GM23248 (cell line): ENCODE measurements at places on chromosomes 2 and 18.

GRCh38 chr2:83162421-83162820, 1296.7 kb downstream of the SUCLG1 start:
- DNase-seq: no peak

GRCh38 chr2:236545814-236546480, 23.7 kb upstream of the ACKR3 start:
- no peak for DNase-seq

- DNase-seq: peak; percentile 63
These were observed 175.2 kb downstream of the TNS1 start for GRCh38 chr2:217827430-217828201.

- no peak for DNase-seq
These were observed 413.2 kb upstream of the LRATD1 start for GRCh38 chr2:14219306-14219705.

GRCh38 chr2:69580486-69580885, 63.1 kb downstream of the AAK1 start:
- no peak for DNase-seq

DNA sequence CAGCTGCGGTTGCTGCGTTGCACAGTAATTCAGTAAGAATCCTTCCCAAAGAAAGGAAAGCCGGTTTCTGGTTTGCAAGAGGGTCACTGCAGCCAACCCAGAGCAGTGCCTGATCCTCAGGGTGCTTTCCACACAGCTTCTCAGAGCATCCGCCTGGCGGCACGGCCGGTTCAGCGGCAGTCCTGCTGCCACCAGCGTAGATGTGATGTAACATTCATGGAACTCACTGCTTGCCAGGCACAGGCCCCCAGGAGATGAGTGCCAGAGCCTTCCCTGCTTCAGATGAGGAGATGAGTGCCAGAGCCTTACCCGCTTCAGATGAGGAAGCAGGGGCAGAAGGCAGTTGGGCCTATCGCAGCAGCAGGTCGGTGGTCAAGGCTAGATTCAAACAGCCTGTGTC, 230.2 kb downstream of the GBX2 start:
- DNase-seq: no peak

DNA sequence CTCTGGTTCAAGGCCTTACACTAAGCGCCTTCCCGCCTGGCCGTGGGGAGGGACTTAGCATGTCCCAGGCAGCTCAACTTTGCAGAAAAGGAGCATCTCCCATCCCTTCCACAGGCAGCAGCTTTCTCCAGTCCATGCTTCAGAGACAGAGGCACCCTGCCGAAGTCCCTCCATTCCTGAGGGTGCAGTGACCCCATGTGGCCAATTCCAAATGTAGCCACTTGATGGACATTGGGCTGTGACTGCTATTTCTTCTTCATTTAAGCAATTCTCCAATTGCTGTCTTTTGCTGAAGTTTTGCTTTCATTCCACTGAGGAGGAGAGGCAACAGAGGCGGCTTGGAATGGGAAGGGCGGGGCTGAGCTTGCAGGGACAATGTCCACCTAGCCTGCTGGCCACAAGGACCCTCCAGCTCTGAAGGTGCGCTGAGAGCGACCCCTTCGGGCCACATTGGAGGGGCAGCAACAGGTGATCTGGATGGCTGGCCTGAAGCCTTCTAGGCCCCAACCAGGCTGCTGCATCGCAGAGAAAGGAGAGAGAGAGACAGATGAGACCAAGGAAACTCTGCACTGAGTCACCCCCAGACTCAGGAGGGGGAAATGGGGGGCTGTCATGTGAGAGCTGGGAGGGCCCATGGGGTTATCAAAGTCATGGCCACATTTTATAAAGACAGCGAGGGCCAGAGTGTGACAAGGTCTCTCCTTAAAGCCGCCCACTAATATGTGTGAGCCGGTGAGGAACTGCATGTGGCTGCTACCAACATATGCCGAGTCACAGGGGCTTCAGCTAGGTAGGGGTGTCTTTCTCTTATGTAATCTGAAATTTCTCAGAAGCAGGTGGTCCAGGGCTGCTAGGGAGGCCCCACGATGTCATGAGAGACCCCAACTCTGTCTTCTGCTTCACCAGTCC, 61.3 kb downstream of the LONRF2 start:
- DNase-seq: peak; percentile 82

GRCh38 chr2:133247631-133248030, 320.6 kb downstream of the NCKAP5 start:
- no peak for DNase-seq

DNA sequence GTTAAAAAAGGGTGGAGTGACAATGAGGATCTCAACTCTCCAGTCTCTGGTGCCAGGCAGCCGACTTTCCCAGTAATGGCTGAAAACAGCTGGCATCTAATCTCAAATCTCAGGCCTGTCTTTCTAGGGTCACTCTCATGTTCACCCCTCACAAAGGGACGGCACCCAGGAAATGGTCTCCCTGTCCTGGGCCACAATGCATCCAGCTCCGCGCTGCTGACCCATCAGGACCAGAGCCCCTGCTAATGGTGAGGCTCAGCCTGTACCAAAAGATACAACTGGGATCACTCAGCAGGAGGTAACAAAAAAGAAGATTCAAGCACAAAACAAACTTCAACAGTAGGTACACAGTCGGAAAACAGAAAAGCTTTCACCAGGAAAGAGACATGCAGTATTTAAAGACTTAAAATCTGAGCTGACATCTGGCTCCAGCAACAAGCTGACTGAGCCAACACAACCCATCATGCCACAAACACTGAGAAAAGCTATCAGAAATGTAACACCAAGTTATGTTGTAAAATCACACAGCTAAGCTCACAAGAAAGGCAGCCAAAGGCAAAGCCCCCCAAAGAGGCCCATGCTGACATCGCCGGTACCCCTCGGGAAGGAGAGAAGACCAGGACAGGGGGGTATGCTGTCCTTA, 13.6 kb upstream of the KIDINS220 start:
- DNase-seq: no peak

DNA sequence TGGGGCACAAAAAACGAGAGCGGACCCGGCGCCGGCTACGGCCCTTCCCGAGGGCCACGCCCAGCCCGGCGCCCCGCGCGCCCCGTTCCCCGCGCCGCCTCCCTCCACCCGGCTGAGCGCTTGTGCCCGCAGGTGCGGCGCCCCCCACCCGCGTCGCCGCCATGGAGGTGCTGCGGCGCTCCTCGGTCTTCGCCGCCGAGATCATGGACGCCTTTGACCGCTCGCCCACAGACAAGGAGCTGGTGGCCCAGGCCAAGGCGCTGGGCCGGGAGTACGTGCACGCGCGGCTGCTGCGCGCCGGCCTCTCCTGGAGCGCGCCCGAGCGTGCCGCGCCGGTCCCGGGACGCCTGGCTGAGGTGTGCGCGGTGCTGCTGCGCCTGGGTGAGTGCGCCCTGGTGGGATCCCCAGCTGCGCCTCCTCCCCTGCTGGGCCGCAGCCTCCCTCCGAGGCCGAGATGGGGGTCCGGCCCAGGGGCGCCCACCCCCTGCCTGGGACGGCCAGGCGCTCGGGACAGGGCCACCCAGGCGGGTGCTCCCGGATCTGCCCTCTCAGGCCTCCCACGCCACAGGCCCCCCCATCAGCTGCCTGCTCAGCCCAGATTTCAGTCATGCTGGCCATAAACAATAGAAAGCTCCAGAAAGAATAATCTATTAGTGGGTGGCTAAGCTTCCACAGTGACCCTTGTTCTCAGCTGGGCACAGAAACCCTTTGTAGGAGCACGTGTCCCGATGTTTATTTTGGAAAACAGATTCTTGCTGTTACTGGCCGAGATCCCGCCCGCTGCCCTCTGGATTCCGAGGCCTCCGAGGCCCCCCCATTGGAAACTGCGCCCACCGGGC, 997 bp downstream of the BOK start:
- DNase-seq: peak; percentile 79

DNA sequence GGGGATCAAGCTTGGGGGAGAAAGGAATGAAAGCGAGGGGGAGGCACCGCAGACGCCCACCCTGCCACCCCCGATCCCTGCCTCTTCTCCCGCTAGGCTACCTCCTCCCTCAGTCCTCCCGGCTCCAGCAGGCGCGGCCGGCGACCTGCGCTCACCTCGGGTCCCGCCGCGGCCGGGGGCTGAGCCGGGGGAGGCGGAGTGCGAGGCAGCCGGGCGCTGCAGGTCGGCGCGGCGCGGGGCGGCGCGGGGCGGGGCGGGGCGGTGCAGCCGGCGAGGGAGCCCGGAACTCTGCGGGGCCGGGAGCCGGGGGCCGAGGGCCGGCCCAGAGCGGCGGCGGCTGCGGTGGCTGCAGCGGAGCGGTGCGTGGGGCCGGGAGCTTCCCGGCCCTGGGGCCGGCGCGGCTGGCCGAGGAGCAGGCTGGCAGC, 477 bp downstream of the ACVR1 start:
- DNase-seq: peak; percentile 79

DNA sequence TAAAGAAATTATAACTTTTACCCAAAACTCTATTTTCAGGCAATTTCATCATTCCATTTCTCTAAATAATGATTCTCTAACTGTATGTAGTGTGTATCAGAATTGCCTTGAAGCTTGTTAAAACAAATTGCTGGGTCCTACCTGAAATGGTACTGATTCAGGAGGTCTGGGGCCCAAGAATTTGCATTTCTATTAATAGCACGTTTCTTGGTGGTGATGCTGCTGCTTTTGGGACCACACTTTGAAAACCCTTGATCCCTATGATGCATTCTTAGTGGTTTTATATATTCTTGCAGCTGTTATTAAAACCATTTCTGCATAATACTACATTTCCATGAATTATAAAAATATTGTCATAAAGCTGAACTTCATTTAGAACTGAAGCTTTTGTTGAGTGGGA, 140.7 kb downstream of the NCK2 start:
- no peak for DNase-seq

DNA sequence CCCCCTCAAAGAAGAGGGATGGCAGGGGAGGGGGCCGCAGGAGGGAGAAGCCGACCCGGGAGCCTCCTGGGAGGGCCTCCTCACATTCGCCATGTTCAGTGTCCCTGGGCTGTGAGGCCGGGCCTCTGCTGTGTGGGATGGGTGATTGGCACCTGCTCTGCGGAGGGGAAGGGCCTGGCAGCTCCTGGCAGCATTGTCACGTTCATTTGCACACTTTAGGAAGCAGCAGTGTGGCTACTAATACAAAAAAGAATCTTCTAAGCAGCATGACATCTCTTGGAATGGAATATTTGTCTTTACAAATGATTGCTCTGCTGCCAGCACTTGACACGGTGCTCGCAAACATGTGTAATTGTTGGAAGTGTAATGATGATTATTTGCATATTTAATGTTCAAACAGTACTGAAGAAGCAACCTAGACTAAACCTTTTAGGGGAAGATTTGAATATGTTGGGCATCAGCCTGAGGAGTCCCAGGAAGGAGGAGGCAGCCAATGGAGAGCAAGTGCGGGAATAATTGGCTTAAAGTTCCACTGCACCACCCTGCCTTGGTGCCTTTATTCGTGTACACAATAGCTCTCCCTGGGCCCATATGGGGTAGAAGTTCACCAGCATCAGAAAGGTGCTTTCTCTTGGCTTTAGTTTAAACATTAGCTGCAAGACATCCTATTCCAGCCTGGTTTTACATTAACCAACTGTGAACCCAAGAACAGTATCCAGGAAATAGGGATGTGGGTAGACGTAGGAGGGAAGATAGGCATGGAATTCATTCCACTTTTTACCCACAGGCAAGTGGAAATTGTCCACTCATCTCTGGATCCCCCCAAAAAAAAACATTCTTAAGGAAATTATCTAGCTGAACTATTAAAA, 404.9 kb downstream of the TMEM182 start:
- no peak for DNase-seq

DNA sequence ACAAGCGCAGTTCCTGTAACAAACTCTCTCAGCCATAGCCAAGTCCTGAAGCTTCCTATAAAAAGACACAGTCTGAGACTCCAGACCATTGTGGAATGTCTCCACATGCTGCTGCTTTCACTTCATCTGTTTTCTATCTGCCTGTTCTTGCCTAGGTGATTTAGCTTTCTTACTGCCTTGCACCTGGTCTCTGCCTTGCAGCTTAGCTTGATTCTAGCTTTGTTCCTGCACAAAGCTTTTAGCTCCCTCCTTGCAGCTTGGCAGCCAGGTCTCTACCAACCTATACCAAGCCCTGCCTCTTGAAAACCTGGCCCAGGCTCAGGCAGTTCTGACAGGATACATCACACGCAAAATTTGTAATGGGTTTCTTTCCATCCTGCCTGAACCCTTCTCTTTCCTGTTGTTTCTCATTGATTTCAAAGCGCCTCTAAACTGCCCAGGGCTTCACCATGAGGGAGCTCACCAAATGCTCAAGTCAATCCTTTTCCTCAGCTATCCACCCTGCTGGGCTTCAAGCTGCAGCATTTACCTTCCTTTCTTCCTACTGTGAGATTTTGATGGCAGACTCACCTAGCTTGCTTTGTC, 941.3 kb upstream of the NXPH2 start:
- no peak for DNase-seq

DNA sequence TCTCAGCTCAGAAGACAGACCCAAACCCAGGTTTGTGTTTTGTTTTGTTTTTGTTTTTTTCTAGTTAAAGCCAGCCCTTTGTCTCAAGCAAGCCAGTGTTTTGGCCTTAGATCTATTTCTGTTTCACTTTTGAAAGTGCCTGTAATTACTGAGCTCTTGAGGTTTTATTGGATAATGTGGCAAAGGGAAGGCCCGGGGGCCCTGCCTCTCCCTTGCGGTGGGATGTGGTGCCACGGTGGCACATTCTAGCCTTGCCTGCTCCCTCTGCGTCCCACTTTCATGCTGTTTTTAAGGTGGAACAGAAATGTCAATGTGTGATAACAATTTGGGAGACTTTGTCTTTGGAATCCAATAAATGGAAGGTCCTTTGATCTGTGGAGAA, 2.5 kb downstream of the HPCAL1 start:
- peak; percentile 54 for DNase-seq

GRCh38 chr2:61184263-61184662, 22.3 kb downstream of the C2orf74 start:
- DNase-seq: no peak

GRCh38 chr18:433960-434359, 66.5 kb downstream of the COLEC12 start:
- DNase-seq: peak; percentile 49

- peak; percentile 58 for DNase-seq
These were observed 141.1 kb downstream of the PARD3B start for GRCh38 chr2:204686406-204686805.
